GM18507 (cell line): ENCODE measurements at places on chromosomes 4 and X.

DNA sequence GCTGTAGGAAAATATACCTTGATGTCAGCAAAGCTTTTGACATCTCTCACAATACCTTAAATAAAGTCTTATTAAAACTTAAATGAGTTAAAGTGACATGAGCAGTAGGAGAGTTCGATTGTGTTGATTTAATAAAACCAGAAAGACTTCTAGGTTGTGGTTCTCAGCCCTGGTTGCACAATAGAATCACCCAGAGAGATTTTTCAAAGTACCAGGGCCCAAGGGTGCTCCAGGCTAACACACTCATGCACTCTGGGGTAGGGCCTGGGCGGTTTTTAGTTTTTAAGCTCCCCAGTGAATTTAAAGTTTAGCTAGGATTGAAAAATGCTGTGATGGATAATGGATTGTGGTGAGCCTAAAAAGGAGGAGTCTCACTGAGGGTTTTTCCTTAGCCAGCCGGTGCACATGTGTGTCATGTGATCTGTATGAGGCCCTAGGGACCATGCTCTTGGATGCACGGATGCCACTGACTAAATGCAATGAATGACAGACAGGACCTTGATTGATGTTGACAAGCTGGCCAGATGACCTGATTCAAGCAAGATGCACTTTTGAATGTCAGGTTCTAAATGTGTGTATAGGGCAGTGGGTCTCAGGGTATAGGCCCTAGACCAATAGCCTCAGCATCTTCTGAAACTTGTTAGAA lies 185.0 kb downstream of the PTTG2 start:
- DNase-seq: no peak

DNA sequence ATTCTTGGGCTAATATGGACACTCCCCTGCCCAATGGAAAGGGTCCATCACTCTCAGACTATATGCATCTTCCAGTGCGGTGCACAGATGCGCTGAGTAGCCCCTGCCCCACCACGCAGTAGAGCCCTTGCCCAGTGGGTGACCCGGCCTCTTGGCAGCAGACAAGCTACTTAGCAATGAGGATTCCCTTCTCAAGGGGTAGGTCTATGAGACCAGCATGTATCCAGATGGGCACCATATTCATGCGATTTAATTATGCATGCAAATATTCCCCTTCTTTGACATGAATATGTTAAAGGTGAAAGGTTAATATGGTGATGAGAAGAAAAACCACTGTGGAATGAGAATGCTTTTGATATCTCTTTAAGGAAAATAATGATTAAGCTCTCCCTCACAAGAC lies 77.7 kb downstream of the ZNF827 start:
- no peak for DNase-seq

GRCh38 chrX:21838937-21839333 lies 482 bp upstream of the MBTPS2 start:
- no peak for DNase-seq

DNA sequence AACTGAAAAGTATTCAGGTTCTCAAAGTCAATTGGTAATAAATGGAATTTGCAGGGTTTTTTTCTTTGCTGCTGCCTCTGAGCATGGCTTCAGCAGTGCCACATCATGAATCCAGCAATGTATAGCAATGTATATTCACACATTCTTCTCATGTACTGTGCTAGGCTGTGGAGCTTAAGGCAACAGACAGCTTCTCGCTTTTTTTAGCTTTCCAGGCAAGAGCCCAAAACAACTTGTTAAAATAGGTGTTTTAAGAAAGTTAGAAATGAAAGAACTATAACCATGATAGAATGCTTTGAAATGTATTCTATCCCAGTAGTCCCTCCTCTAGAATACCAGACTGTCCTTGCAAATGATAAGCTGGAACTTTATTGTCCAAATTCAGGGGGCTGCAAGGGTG lies 30.4 kb downstream of the SMIM43 start:
- DNase-seq: no peak

- no peak for DNase-seq
Measured at GRCh38 chr4:145865274-145865941, 73.2 kb downstream of the ZNF827 start.
